ENCODE measurements at places on chromosomes 3 and 15. TPM values are rescaled to one million over a fixed set of nuclear protein-coding genes. Genes with fewer than 3 reads are reported as not detected.

The ADAMTS9 gene
- 53.8 TPM for total RNA-seq

The DAZL gene
- not detected for total RNA-seq

The C3orf18 gene
- 12.0 TPM for total RNA-seq

The KLHL40 gene
- not detected for total RNA-seq

The TIPARP gene
- total RNA-seq: 38.6 TPM

The TNFSF10 gene
- 0.36 TPM for total RNA-seq

The NCEH1 gene
- total RNA-seq: 2.5 TPM

The C3orf49 gene
- total RNA-seq: not detected

The ATP10A gene
- 0.07 TPM for total RNA-seq

The PCLAF gene
- total RNA-seq: 33.7 TPM

The PRTG gene
- 87.4 TPM for total RNA-seq

The SPESP1 gene
- total RNA-seq: not detected

The STARD5 gene
- 4.0 TPM for total RNA-seq

The NDN gene
- 46.9 TPM for total RNA-seq

The NEK10 gene
- 3.3 TPM for total RNA-seq

The P2RY13 gene
- total RNA-seq: not detected

The IQCF5 gene
- not detected for total RNA-seq

Data from progenitor cell of endocrine pancreas (in vitro differentiated cells).